NCI-H2107 (cell line): ENCODE measurements at places on chromosomes 1 and 21.

- no peak for DNase-seq
Observed at GRCh38 chr1:45842786-45843185, 39.4 kb downstream of the MAST2 start.

DNA sequence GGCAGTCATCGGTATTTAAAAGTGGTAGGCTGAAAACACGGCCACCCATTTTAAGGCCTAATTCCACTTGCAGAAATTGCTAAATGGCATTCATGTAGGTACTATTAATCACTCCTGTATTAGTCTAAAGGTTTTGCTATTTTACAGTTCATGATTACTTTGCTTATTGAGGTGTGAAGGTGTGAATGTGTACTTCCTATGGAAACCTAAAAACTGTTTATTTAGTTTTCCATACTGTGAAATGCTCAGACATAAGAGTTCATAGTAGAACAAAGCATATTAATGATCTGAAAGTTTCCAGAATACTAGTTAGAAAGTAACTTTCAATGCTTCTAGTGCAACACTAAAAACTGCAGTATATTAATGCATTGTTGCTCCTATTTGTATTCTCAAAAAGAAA is 69.8 kb downstream of the ITGB3BP start:
- no peak for DNase-seq

- DNase-seq: no peak
Observed at GRCh38 chr1:224053456-224053855, 60.5 kb upstream of the FBXO28 start.

DNA sequence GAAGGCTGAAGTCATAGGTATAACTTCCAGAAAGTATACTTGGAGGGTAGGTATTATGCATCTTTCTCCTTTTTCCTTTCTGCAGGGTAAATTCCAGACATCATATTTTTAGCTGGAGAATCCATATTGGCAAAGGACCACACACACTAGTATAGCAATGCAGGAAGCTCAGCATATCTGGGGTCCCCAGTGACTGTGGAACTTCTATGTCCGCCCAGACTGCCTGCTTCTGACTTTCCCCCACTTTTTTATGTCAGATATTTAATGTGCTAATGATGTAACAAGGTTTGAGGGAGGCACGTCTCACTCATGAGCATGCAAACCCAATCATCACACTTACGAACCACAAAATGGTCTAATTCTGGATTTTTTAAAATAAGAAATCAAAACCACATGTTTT is 90.4 kb downstream of the BACH1 start:
- no peak for DNase-seq

DNA sequence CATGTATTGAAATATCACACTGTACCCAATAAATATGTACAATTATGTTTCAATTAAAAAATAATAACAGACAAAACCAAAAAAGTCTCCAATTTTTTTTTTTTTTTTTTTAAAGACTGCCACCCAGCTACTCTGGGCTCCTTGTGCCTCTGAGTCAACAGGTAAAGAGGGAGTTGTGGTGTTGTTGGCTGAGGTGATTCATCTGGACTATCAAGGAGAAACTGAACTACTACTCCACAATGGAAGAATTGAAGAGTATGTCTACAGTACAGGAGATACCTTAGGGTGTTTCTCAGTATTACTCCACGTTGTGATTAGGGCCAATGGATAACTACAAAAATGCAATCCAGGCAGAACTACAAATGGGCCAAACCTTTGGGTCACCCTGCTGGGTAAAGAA is 67.9 kb downstream of the SCMH1 start:
- DNase-seq: no peak

GRCh38 chr21:30932686-30933085 is 51.3 kb upstream of the KRTAP11-1 start:
- no peak for DNase-seq

GRCh38 chr1:46675549-46676314 is 4.1 kb downstream of the TEX38 start:
- DNase-seq: no peak

DNA sequence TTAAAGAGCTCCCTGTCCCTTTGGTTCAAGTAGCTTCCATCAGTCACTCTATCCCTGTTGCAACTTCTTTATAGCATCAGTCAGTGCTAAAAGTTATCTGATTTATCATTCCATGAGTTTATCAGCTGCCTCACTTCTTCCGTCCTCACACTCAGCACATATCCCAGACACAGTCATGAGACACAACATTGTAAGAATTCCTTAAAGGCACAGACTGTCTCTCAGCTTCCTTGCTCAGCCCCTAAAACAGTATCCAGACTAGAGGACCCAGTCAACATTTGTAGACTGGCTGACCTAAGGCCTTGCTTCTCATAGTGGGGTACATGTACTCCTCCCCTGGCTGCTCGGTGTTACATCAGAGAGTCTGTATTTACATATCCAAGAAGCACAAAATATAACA is 164.9 kb upstream of the ADGRL2 start:
- no peak for DNase-seq

DNA sequence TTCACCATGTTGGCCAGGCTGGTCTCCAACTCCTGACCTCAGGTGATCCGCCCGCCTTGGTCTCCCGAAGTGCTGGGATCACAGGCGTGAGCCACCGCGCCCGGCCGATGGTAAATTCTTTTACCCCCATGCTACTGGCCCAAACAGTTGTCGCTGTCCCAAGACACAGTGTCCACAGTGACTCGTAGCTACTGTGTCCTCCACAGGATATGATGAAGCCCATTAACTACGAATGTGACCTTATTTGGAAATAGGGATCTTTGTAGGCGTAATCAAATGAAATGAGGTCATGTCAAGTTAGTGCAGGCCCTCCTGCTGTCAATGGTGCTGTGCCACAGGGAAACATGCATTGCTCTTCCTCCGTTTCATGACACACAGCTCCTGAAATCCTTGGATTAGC is 8.5 kb downstream of the FNDC10 start:
- DNase-seq: no peak

- no peak for DNase-seq
Observed at GRCh38 chr1:218547957-218548730, 203.0 kb downstream of the TGFB2 start.

DNA sequence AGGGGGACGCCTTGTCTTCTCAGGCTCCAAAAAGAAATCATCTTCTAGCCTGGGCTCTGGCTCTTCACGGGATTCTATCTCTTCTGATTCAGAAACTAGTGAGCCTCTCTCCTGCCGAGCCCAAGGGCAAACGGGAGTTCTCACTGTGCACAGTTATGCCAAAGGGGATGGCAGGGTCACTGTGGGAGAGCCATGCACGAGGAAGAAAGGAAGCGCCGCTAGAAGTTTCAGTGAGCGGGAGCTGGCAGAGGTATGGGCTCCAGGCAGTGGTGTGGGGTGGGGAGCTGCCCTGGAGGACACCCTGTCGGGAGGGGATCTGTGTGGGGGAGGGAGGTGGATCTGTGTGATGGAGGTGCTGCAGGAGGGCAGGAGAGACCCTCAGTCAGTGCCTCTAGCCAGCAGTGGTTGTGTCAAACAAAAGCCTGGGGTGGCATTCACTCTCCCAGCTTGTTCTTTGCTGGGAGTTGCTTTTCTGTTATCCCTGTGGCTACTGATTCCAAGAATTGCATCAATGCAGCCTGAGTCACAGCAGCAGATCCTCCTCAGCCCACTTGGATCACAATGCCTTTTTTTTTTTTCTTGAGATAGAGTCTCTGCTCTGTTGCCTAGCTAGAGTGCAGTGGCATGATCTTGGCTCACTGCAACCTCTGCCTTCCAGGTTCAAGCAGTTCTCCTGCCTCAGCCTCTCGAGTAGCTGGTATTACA is 21.8 kb downstream of the KDM4A start:
- DNase-seq: no peak

- DNase-seq: no peak
Observed at GRCh38 chr1:192592981-192593708, 17.6 kb downstream of the RGS1 start.

- DNase-seq: peak; percentile 58
Observed at GRCh38 chr1:111030590-111030989, 66.9 kb upstream of the LRIF1 start.

- DNase-seq: no peak
Observed at GRCh38 chr1:21451212-21451611, 11.3 kb downstream of the NBPF3 start.

DNA sequence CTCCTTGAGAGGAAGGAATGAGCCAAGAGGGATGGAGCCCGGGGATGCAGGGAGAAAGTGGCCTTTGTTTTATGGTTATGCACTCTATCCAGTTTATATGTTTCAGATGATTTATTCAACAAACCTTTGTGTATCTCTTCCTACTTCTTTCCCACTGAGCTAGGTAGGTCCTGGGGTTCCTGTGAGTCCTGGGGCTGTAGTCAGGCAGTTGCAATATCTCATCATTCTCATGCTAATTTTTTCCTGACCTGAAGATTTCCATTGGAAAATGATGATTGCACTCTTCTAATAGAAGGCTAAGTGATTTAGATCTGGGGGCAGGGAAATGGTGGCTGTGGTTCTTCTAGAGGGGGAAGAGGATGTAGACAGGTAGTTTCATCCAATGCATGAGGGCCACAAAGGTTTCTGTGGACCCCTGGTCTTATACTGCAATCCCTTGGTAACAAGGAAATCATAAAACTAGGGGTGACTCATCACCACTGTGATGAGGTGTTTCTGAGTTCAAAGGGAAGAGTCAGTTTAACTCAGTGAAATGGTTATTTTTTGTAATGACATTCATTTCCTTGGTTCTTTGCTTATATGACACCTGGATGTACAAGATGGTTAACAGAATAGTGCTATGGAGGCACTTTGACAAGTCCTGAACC is 20.2 kb downstream of the B3GALT5 start:
- no peak for DNase-seq

- no peak for DNase-seq
Observed at GRCh38 chr1:147547065-147547464, 5.8 kb downstream of the BCL9 start.

DNA sequence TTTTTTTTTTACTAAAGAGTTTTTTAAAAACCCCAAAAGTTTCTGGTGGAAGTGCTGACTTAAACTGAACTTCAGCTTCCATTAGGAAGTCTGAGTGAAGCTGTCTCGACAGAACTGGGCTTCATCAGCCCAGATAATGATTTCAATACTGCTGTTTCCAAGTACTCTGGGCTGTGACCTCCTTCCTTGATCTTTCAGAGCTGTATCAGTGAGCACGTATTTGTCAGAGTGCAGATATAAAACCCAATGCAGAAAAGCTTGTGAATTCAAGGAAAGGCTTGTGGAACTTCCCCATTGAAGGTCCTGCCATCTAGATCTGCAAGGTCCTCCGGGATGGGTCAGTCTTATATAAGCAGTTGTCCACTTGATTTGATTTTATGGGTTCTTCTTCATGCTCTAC is 50.1 kb upstream of the RGS21 start:
- DNase-seq: no peak
